Endodermal cell (in vitro differentiated cells): ENCODE measurements at places on chromosomes 5 and 9.

- DNase-seq, result peak; percentile 81
These were observed 922 bp downstream of the LMX1B start for GRCh38 chr9:126614455-126615244.

DNA sequence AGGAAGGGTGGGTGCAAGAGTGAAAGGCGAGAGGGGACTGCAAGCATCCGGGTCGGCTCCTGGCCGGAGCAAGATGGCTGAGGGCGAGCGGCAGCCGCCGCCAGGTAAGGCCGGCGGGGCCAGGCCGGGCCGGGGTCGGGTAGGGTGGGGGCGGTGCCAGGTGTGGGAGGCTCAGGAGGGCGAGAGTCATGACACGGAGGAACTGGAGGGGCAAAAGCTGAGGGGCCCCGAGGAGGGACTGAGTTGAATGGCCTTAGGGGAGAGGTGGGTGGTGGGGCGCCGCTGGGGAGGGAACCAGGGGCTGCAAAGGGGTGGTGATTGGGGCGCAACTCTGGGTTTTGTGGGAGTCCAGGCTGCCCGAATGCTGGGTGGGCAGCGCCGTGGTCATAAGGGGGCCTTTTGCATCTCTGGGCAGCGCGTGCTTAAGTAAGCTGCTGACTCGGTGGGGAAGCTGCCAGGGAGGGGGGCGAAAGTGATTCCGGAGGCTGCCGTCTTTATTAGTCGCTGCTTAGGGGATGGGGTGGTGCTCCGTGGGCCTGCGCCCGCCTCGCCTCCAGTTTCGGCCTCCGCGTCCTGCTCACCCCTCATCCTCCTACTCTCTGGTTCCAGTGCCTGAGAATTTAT lies 425 bp downstream of the PTPA start:
- peak; percentile 77 for DNase-seq

DNA sequence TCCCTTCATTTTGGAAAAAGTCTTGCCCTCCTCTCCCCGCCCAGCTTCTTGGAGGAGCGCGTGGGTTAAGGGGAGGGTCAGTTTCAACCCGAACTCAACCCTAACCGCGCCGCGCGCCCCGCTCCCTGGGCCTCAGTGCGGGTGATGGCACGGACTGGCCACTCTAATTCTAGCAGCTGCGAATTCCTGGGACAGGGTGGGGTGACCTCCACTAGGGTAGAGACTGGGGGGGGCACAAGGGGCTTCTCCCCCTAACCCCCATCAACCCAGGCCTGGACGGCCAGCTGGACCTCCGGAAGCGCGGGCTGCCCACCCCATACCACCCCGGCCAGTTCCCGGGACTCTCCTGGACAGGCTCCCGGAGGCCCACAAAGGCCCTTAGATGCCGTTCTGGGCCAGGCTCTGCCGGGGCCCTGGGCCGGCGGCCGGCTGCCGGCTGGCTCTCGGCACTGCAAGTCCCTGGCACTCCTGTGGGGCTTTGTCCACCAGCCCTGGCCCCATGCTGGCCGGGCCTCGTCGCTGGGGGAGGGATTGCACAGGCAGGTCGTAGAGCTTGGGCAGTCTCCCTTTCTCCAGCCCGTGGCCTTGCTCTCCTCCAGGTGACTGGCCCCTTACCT lies 7.2 kb upstream of the PSD2 start:
- DNase-seq, result peak; percentile 72

GRCh38 chr9:134455934-134456755 lies 129.9 kb downstream of the RXRA start:
- no peak for DNase-seq

DNA sequence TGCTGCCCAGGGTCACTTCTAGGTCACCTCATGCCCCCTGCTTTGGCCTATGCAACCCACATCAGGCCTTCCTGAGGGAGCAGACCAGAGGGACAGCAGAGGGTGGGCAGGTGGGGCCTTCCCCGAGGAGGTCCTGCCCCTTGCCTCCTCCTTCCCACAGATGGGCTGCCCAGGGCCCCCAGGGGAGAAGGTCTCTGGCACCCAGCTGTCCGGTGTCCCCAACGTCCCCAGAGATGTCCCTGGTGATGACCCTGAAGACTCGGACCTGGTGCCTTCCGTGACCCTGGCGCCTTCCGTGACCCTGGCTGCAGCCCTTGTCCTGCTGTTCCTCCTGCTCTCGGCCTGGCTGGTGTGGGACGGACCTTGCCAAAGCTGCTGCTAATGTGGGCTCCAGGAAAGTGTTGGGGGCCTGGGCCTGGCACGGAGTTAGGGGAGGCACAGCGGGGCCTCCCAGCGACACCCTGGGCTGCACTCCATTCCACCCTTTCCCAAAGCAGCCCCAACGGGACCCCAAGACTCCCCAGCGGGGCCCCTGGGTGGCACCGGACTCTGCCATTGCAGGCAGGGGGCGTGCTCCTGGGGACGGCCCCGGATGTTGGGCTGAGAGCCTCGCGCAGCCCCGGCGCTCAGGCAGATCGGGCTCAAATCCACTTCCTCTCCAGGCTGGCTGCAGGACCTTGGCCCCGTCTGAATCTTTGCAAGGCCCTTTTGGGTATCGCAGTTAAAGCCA lies 6.8 kb upstream of the SLC2A6 start:
- DNase-seq, result peak; percentile 69

DNA sequence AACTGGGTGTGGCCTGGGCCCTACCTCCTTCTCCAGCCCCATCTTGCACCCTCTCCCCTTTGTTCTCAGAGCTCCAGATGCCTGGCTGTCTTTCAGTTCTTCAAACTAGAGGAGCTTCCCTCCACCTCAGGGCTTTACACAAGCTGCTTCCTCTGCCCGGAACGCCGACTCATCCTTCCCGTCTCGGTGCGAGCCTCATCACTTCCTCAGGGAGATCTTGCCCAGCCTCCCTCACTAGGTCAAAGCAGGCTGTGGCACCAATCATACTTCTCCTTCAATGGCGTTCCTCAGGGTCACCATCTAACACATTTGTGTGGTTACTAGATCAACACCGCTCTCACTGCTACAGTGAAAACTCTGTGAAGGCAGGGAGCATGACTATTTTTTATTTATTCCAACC lies 56.2 kb upstream of the ZSWIM6 start:
- no peak for DNase-seq

DNA sequence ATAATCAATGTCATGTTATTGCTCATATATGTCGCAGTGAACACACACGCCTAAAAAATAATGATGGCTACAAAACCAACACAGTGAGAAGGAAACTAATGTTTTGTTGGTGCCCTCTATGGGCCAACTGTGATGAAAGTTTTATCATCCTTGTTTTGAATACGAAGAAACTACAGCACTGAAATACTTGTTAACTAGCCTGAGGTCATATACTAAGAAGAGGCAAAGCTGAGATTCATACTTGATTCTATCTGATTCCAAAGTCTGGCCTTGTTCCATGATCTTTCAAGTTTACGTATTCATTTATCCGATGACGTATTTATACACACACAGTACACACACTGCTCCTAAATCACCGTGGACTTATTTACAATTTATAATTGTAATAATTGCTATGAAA lies 16.1 kb upstream of the DRD1 start:
- DNase-seq, result no peak

GRCh38 chr9:21450733-21451394 lies 10.6 kb downstream of the IFNA1 start:
- no peak for DNase-seq

DNA sequence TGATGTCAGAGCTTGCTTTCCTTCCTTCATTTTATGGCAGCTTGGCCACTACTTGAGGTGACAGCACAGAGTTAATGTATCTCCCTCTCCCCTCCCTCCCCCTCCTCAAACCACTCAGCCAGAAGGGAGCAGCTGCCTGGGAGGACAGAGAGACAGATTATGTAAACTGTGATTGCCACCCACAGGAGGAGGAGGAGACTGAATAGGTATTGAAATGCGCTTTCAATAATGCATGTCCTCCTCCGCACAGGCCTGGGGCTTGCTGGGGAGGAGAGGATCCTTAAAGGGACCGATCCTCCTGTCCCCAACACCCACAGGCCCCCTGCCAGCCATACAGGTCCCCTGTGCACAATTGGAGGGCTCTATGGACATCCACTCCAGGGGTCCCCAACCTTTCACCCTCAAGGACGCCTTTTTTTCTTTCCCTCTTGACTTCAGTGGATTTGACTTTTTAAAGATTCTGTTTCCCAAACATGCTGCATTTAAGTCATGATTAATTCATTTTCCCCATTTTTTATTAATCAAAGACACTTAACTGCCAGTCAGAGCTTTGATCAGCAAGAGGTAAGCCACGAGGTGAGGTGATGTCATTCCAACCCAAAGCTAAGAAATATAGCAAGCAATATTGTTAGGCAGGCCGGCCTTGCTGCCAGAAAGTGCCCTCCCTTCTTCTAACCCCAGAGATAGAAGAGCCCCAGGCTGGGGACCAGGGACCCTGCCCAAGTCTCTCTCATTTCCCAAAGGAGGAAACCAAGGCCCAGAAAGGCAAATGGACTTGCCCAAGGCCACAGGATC lies 47.5 kb upstream of the CPLX2 start:
- peak; percentile 70 for DNase-seq

- no peak for DNase-seq
These were observed 15.0 kb downstream of the PSMB7 start for GRCh38 chr9:124399968-124400940.

DNA sequence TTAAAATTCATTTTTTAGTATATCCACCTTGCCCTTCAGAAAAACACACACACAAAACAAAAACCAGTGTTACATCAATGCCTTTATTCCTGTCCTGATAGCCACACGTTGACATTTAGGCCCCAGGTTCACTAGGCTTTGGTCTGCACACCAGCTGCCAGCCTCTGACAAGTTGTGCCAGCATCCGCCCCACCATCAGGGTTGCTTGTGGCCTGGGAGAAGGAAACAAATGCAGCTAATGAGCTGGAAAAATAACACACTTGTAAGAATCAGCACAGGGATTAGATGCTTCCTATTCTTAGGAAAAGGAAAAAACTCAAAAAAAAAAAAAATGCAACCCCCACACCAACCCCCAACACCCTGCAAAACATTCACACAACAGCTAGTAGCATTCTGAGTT lies 404.0 kb upstream of the GRIA1 start:
- no peak for DNase-seq

DNA sequence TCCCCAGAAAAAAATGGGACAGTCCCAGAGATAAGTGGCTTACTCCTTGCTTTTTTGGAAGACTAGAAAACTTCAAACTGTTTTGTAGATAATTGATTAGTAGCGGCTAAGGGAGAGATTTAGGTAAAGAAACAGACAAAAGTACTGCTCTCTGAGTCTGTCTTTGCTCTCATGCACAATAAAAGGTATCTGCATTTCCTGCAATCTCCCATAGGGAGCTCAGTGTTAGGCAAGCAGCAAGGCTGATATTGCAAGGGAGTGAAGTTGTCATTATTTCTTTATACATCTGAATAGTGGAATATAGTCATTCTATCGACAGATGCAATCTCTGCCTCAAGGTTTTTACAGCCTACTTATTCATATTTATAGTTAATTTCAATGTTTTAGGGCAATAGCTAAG lies 54.9 kb upstream of the CAMK4 start:
- no peak for DNase-seq

DNA sequence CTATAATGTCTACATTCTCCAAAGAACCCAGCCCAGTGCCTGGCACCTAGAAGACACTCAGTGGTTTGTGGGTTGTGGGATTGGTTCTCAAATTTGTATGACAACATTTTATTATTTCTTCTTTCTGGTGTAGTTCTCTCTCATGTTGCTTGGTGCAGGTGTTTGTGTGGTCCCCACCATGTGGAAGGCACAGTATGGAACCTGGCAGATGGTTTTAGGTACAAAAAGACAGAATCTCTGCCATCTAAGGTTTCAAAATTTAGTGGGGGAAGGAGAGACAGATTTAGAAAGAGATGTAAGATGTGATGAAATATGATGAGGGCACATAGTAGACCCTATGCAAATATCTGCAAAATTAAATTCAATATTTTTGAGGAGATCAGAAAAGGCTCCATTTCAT lies 323.8 kb downstream of the CDK5RAP2 start:
- no peak for DNase-seq

- peak; percentile 72 for DNase-seq
These were observed 14.7 kb upstream of the LHX2 start for GRCh38 chr9:123996731-123997421.

GRCh38 chr5:53928641-53929040 lies 368.2 kb downstream of the NDUFS4 start:
- no peak for DNase-seq

DNA sequence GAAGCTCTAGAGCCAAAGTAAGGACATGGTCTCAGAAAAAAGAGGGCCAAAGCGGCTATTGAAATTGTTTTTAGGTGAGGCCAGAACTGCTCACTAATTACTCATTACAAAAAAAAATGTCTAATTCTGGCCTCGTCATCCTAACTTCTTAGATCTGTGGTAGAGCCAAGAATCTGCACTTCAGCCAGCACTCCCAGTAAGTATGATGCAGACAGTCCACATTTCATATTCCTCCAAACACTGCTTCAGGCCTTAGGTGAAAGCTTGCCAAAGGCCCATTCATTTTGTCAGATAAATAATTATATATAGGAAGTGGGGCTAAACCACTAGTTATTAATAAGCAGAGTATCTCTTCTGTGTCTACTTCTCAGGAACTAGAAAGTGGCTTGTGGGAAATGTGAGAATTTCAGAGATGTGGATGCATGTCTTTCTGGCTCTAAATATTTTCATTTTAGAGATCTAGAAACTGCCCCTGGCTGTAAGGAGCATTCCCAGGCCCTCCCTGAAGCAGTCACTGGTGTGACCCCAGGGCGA lies 554.0 kb downstream of the TLE4 start:
- DNase-seq, result no peak
